ENCODE measurements at places on chromosomes 16 and 17. TPM values are rescaled to one million over a fixed set of nuclear protein-coding genes. Genes with fewer than 3 reads are reported as not detected.

The GPR139 gene
- total RNA-seq = not detected

The EXOC3L1 gene
- total RNA-seq = 0.16 TPM

The TBC1D3C gene
- not detected for total RNA-seq

The GAST gene
- not detected for total RNA-seq

The LRRC45 gene
- total RNA-seq = 17.6 TPM
